NCI-H1048 (cell line): ENCODE measurements at places on chromosomes 12 and 14.

- no peak for DNase-seq
Observed at GRCh38 chr12:125093681-125094330, 28.6 kb downstream of the AACS start.

DNA sequence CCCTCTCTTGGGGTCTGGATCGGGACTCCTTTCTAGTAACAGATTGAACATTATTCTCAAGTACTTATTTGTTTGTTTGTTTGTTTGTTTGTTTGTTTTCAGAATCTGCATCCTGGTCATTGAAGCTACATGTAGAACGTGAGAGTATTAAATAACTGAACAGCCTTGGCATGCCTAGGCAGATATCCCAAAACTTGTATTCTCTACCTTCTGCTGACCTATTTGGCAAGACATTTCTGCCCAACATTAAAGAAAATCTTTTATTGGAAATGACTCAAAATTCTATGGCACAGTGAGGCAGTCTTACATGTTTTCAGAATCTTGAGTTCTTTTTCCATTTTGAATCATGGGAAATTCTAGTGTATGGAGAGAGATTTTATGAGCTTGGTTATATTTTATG, 165.1 kb upstream of the CNOT2 start:
- DNase-seq: no peak

- no peak for DNase-seq
Observed at GRCh38 chr12:131209082-131210070, 255.7 kb downstream of the ADGRD1 start.

DNA sequence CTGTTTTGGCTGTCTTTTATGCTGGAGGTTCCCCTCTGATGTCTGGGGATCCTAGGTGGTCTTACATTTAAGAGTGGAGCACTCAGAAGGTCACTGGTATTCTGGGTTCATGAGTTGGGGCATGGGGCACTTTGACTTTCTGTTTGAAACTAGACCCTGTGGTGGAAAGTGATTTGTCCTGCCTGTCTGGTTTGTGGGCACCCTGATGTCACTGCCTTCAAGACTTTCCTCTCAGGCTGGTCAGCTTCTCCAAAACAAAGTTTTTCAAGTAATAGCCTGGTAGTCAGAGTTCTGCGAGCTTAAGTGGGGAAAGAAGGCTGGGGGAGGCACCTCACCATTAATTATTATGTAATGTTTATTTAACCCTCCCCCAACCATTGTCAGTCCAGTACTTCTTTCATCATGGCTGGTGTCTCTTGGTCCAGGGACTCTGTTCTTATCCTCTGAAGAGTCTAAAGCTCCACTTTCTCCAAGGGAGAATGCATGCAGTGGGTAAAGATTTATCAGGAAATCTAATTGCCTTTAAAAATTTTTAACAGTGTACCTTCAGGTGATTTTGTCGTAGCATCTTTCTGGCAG, 35.3 kb downstream of the ZC3H14 start:
- DNase-seq: no peak

DNA sequence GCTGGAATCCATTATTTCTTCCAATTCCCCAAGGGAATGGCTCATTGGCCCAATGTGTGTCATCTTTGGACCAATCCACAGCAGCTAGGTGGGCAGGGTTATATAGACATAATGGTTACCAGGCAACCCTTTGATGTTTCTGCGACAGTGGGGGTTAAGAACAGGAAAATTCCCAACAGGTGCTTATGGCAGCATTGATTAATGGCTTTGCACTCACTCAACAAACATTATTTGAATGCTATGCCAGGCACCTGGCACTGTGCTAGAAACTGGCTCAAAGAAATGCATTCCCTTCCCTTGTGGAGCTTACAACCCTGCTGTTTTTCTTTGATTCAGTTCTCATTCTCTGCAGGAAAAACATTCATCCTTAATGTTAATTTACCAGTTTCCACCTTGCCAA, 1221.0 kb downstream of the AACS start:
- DNase-seq: no peak

- no peak for DNase-seq
Observed at GRCh38 chr12:124566997-124567672, at the start of gene NCOR2. NCOR2 (minus strand) TSS chr12:124567612; CDS start chr12:124495251, 72,361 bp downstream.

DNA sequence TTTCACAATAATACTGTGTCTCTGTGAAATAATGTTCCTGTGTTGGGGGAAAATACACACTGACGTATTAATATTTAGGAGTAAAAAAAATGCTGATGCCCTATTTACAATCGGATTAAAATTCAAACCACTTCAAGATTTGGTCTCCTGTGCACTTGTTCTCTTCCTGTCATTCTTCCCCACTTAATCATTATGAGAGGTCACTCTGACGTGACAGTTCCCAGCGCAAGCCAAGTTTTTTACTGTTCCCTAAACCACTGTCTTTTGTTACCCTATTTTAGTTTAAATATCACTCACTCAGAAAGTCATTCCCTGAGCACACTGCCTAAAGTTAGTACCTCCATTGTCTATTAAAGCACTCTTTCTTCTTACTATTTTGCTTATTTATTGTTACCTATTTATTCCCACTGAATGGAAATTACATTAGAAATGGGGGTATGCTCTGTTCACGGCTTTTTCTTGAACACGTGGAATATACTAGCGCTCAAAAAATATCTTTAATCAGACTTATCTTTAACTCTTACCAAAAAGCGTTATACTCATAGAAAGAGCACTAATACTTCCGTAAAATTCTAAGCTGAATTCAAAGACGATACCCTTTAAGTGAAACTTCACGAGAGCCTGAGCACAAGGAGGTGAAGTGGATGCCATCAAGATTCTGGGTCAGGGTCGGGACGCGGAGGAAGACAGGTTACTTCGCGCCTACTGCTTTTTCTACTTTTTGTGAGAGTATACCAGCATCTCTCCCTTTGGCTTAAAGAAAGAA, 670 bp upstream of the PSMA3 start:
- DNase-seq: no peak

- DNase-seq: no peak
Observed at GRCh38 chr12:53966385-53967133, 6.4 kb upstream of the HOXC11 start.

DNA sequence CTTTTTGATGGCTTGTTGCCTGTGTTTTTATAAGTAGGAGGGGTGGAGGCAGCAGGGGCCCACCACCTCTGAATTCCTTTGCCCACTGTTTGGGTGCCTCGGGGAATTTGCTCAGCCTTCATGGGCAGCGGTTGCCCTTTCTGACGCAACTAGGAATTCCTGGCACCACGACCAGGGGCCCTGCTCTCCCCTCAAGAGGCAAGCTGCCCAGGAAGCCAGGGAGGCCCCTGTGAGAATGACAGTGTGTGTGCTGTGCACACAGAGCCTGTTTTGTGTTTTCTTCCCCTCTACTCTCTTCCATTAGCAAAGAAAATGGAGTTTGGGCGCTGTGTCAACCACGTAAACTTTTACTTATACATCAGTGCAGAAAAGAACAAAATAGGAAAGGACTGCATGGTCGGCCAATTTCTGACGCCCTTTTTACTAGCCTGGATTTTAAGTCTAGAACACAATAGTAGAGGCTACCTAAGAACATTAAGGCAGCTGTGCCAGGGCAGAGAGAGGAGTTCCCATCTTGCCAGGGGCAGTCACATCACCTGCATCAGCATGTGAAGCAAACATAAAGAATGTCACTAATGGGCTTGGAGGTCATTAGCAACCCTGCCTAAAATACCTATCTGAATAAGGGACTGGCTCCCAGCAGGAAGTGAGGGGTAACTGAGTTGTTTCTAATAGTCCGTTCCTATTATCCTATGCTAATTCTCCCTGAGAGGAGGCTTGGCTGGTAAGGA, 17.9 kb upstream of the PTGR2 start:
- DNase-seq: no peak

DNA sequence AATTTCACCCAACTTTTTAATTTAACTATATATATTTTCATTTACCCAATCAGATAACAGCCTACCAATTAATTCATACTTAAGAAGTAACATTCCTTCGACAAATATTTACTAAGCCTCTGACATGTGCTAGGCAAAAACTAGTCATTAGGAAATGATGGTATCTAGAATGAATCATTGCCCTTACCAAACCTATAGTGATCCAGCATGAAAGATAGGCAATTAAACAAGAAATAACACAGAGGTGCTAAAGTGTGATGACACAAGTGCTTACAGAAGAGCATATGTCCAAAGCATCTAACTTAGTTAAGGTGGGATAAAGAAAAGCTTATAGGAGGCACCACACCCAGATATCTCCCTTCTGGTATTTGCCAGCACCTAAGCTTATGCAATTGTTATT, 166.5 kb upstream of the RASSF8 start:
- DNase-seq: no peak
